AG09309 (cell line): ENCODE measurements at places on chromosomes 5 and 9.

DNA sequence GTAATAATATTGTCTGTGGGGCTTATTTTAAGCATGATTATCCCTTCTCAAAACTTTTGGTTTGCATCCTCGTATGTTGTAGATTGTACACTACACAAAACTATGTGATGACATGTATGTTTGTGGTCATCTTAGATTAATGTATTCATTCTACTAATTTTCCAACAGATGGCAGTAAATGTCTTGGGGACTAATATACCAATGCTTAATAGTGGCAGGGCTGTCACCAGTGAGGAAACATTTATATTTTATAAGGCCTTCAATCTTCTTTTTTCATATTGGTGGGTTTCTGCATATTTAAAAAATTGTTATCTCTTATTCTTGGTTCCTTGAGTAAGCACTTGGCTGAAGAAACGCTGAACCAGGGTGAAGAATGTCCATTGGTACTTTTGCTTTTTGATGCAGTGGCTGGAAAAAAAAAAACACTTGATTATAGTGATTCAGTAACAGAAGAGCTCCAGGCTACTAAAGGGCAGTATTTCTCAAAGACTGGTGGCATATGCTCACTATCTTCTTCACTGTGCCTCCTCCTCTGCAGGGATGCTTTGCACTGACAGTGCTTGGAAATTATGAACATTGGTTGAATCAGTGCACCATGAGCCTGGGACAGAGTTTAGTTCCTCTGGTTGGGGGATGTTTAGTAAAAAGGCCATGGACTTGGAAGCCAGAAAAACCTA is 530.3 kb downstream of the RASEF start:
- DNase-seq, result no peak

DNA sequence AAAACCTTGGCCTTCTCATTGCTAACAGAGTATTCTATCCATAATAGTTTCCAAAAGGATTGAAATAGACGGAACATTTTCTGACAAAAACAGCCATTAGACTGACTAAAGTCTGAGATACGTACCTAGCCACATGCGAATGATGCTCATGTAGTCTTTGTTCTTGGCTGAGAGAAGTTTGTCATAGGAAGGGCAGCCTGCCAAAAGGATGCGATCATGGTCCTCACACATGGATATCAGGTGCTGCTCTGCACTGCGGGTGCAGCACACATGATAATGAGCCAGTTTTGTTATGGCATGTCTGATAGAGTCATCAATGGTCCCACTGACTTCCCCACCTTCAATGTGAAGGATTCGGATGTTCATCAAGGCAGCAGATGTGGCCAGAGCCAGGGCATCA is 12.3 kb downstream of the GNE start:
- no peak for DNase-seq

- no peak for DNase-seq
Measured at GRCh38 chr5:17882760-17883488, 248.7 kb downstream of the TAF11L14 start.

DNA sequence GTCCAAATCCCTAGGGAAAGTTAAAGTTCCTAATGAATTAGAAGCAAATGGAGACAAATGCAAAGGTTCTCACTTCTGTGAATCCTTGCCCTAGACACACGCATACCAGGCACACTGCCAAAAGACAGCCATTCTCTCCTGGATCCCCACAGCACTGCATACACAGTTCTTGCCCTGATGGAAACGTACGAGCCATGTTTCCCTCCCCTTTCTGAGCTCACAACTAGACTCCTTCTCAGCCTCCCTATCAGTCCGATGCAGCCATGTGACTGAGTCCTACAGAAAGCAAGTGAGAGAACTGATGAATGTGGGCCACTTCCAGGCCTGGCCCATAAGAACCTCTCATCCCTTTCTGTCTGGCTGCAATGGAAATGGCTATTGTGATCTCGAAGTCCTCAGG is 92.0 kb downstream of the ZNF608 start:
- no peak for DNase-seq

GRCh38 chr5:119626086-119626485 is 3.3 kb upstream of the FAM170A start:
- no peak for DNase-seq

DNA sequence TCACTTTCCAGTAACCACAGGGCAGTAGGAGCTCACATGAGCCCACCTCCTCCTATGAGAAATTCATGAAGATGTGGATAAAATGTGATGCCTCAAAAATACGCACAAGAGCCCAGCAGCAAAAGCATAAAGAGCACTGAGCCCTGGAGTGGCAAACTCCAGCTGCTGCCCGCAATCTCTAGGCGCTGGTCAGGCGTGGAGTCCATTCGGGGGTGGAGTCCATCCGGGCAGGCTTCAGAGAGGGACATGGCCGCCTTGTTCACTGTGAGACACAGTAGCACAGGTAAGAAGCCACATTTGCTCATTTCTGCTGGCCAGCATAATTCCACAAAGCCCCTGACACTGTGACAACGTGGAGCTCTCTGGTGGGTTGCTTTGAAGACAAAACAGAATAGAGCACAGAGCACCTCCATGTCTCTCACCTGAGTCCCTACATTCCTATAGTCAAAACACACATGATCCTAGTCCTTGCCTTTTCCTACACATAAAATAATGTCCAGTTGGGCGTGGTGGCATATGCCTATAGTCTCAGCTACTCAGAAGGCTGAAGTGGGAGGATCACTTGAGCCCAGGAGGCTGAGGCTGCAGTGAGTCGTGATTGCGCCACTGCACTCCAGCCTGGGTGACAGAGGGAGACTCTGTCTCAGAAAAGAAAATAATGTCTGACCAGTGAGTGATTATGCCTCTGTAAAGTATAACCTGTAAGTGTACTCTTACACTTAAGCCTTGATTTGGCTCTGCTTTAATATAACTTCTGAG is 365.2 kb downstream of the GADD45G start:
- DNase-seq, result no peak

DNA sequence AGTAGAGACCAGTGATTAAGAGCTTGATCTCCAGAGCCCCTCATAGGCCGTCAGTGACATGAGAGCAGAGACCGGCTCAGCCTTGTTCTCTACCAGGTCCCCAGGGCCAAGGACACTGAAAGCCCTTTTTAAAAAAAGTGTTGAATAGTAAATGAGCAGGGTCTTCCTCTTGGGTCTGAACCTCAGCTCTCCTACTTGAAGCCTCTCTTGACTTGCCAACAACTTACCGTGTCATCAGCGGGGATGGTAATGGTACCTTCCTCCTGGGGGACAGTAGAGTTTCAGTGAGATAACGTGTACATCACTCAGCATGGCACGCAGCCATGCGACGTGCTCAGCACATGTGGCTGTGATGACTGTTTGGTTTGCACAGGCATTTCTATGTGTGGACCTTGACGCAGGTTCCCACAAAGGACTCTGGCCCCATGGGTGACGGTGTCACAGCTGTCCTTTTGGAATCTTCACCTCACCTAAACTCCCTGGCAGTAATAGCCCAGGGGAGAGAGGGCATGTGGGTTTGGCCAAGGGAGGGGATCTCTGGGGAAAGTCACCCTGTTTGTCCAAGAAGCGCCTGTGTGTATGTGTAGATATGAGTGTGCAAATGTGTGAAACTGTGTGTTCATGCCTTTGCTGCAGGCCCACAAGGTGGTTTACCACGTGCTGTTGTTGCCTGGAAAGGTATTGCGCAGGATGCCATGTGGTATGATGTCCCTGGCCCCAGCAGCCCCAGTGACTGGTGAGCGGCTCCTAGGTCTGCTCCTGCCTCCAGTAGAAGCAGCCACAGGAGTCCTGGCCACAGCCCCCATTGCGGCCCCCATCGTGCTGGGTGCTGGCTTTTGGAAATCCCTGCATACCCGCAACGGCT is 18.7 kb downstream of the ERGIC1 start:
- no peak for DNase-seq
